ENCODE measurements at places on chromosomes 1 and 21.

- no peak for DNase-seq
These were observed 9.9 kb downstream of the CAMTA1 start for GRCh38 chr1:6795203-6795602.

GRCh38 chr1:32991386-32991785 is 26.8 kb upstream of the RNF19B start:
- DNase-seq, result no peak

- no peak for DNase-seq
These were observed 4.2 kb downstream of the SPRR1B start for GRCh38 chr1:153035211-153035610.

GRCh38 chr1:167943541-167943940 is 6.7 kb upstream of the MPC2 start:
- DNase-seq, result no peak

DNA sequence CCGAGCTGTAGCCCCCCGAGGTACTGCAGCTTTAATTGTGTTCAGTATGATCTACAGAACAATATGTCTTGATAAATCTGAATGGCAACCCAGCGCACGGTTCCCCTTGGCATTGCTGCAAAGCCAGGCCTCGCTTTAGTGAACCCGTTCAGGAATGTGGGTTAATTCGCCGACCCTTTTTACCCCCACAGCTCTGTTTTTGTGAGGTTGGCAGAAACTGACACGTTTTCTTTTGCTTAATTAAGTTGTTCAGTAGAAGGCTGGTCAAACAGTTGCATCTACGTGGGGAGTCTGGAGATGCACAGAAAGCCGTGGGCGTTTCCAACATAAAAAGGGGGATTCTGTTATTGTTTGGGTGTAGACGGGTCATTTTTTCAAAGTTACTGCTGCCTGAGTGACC is 43.2 kb downstream of the OLIG1 start:
- no peak for DNase-seq

DNA sequence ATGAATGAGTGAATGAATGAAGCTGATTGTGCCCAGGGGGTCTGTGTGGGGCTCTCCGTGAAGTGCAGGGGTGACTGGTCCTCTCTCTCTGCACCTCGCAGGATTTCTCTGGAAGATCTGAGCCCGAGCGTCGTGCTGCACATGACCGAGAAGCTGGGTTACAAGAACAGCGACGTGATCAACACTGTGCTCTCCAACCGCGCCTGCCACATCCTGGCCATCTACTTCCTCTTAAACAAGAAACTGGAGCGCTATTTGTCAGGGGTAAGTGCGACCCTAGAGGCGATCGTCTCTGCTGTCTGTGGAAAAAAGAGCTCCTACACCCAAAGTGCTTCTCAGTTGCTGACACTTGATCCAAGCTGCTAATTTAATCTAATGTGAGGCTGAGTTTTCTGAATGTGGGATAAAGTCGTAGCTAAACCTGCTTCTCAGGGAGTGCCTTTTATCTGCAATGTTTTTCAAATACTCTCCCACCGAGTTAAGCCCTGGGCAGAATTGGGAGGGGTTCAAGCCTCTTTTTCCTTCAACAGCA is 101.7 kb downstream of the HUNK start:
- no peak for DNase-seq

DNA sequence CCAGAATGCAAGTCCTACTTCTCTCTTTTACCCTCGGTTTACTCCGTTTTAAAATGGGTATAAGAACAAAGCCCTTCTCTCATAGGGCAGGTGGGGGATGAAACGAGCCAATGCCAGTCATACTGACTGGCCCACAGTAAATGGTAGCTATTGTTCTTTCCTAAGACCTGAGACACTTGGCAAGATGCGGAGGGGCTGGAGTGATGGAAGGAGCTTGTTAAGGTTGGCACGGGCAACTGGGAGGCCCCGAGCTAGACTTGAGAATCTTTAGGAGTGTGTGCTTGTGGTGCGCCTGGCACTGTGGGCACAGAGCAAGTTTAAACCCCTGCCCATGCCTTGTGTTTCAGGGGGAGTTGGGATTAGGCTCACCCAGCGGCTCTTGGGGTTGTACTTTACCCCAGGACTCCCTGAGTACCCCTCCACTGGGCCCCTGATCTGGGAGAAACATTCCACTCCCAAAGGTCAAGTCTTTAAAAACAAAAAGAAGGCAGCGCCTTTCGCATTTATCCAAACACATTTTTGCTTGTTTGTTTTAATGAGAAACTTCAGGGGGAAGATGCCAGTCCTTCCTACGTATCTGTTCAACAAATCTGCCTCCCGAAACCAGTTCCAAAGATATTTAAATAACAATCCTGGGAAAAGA is 240.6 kb upstream of the TMEM51 start:
- no peak for DNase-seq
